AG10803 (cell line): ENCODE measurements at places on chromosomes 7 and 10.
A peak's percentile ranks its signal among the peaks of the same experiment; 100 is the strongest.

- DNase-seq = peak; percentile 23
Measured at GRCh38 chr10:93945819-93946218, 47.9 kb upstream of the PLCE1 start.

GRCh38 chr10:14665304-14665703 is 109.4 kb downstream of the FAM107B start:
- no peak for DNase-seq

DNA sequence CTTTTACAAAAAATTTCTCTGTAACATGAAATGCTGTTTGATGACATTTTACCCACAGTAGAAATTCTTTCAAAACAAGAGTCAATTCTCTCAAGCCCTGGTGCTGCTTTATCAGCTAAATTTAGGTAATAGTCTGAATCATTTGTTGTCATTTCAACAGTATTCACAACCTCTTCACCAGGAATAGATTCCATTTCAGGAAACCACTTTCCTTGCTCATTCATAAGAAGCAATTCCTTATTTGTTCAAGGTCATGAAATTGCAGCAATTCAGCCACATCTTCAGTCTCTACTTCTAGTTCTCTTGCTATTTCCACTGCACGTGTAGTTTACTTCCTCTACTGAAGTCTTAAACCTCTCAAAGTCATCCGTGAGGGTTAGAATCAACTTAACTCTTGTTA is 14.1 kb downstream of the STAG3 start:
- peak; percentile 66 for DNase-seq

- no peak for DNase-seq
Measured at GRCh38 chr7:120831260-120831659, 26.7 kb downstream of the TSPAN12 start.

DNA sequence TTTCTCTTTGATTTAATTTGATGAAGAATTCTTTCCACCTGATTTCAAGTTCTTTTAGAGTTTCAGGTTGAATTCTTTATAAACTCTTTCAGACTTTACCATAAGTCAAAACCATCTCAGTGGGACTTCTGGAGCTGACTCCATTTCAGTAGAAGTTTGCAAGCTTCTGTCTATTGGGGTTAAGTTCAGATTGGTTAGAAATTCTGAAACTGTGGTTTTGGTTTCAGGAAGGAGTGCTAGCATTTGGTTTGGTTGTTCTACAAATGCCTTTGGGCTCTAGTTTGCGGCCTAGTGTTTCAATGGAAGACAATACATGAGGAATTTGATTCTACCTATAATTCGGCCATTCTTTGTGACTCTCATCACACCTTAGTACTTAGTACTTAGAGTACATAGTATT is 176.8 kb upstream of the RHOBTB1 start:
- no peak for DNase-seq

GRCh38 chr7:150996376-150997074 is 5.7 kb downstream of the NOS3 start:
- DNase-seq = no peak

GRCh38 chr10:101014966-101015581 is 15.5 kb downstream of the LZTS2 start:
- DNase-seq = peak; percentile 88

DNA sequence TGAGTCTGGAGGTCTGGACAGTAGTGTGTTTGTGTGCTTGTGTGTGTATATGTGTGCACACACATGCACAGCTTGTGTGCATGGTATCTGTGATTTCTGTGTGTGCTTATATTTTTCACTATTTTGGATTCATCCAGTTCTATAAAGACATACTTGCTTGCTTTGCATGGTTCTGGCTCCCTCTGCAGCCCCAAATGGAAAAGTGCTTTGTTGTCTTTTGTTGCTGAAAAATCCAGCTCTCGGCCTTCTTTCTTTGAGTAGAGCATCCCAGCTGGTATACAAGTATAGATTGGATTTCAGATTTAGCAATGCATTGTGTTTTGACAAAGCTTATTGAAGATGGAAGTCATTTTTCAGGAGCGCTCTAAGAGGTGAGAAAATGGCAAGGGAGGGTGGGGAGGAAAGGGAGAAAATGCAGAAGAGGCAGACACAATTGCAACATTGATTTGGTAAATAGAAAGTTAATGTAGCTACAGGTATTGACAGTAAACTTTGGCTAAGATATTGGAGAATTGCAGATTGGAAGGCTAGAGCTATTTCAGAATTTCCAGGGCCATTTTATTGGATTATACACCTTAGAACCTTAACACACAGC is 333.9 kb downstream of the AUTS2 start:
- peak; percentile 62 for DNase-seq

- DNase-seq = no peak
Measured at GRCh38 chr7:79528421-79528820, 75.0 kb upstream of the MAGI2 start.

- no peak for DNase-seq
Measured at GRCh38 chr10:77548157-77548556, 89.5 kb downstream of the KCNMA1 start.

- DNase-seq = no peak
Measured at GRCh38 chr7:3682028-3682710, 381.1 kb downstream of the SDK1 start.

GRCh38 chr7:36765605-36766004 is 41.3 kb upstream of the AOAH start:
- no peak for DNase-seq

DNA sequence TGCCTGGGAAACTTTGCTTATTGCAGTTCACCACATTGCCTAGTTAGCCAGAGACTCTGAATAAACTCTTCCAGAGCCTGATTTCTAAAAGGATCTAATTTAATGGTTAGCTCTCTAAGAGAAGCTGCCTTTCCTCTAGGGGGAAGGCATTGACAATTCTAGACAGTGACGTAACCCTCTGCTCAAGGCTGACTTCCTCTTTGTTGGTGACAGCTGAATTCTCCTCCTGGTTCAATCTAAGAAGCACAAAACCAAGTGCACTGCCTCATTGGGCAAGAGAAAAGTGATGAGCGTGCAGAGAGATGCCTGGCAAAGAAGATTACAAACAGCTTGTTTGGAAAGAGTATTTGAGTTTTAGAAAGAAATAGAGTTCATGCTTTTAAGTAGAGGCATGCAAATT is 102.7 kb downstream of the MACC1 start:
- DNase-seq = peak; percentile 58

GRCh38 chr7:116776610-116777289 is 85.6 kb upstream of the CAPZA2 start:
- peak; percentile 82 for DNase-seq

- DNase-seq = no peak
Measured at GRCh38 chr7:151806952-151807775, 69.8 kb downstream of the PRKAG2 start.

GRCh38 chr10:127899766-127900387 is 7.0 kb upstream of the PTPRE start:
- no peak for DNase-seq

GRCh38 chr10:126073606-126074005 is 177.2 kb downstream of the FANK1 start:
- peak; percentile 55 for DNase-seq

DNA sequence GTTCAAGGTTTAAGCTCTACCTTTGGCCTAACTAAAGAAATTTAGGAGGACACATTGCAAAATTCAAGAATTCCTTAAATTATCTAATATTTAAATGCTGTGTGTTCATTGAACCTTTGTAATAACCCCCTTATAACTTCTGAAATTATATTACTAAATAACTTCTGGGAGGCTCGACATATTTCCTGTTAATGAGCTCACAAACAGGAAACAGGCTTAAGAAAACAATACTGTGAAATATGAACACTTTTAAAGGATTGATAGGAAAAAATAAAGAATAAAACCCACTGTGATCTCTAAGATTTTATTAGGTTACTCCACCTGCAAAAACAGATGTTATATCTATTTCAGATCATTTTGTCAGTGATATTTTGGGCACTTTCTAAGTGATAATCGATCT is 74.1 kb downstream of the FOXP2 start:
- no peak for DNase-seq

DNA sequence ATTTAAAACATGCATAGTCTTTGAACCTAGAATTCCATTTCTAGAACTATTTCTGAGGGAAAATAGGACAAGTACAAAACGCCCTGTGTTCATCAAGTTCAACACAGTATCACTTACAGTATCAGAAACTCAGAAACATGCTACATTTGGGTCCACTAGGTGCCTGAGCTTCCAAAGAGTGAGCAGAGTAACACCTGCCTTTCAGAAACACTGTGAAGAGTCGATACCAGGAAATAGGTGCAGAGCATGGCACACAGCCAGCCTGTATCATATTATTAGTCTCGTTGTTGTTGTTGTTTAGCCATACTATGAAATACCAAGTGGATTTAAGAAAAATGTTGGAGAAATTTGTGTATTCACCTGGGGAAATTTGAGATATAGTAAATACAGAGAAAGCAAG is 392.1 kb upstream of the MGMT start:
- DNase-seq = no peak

GRCh38 chr10:2225609-2226008 is 488.3 kb upstream of the ADARB2 start:
- DNase-seq = no peak

DNA sequence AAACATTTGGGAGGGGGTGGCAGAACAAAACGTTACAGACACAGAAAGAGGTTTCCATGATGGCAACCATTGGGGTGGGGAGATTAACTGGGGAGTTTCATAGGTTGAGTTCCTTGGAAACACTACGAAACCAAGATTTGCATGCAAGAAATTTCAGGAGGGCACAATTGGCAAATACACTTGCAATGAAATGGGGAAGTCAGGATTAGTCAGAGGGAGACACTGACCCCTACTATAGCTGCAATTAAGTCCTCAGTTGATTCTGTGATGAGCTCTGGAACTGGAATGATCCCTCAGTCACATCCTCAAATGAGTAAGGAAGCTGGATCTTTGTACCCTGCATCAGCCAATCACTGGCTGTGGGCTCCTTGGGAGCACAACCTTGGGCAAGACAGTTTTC is 22.1 kb downstream of the CPEB3 start:
- no peak for DNase-seq

DNA sequence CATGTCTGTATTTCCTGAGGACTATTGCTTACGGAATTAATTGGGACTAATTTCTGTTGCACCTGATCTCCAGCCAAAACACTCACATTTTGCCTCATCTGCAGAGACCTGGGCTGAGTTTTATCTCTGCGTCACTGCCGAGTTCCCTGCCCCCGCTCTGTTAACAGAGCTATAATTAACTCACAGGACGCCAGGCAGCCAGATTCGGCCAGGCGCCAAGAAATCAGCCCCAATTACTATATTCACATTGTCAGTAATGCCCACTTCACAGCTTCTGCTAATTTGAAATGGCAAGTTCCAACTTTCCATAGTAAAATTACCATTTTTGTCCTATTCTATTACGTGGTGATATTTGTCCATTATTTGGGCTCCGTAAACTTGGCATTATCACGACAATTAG is 130.5 kb downstream of the CUX1 start:
- DNase-seq = no peak

DNA sequence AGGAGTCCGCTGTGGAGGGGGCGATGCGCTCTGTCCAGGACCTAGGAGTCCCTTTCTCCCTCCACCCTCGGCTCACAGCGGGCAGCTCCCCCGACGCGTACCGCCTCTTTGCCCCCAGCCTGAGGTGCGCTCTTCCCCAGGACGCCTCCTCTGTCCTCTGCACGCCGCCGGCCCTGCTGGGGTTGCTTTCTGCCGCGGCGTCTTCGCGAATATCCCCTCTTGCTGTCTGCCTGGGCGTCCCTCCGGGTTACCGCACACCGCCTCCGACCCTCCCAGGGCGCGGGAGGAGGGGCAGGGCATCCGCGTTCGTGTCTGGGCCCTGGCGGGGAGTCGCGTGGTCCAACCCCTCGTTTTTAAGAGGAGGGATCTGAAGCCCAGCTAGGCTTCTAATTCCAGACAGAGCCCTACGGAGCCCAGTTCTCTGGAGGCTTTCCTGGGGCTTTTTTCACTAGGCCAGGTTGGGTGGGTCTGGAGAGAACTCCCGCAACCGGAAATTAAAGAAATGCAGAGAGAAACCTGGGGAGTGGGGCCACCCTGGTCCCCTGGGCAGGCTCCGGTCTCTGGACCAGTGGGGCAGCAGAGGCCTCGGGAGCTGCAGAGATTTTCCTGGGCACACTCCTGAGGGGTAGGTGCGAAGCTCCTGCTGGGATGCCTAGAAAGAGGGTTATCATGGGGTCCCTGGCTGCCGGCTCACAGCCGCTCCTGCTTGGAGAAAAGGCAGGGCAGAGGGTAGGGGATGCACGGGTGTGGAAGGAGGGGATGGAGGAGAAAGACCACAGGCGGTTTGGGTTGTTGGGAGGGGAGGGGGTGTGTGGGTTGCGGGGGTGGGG is 166.9 kb downstream of the UBE2H start:
- no peak for DNase-seq

DNA sequence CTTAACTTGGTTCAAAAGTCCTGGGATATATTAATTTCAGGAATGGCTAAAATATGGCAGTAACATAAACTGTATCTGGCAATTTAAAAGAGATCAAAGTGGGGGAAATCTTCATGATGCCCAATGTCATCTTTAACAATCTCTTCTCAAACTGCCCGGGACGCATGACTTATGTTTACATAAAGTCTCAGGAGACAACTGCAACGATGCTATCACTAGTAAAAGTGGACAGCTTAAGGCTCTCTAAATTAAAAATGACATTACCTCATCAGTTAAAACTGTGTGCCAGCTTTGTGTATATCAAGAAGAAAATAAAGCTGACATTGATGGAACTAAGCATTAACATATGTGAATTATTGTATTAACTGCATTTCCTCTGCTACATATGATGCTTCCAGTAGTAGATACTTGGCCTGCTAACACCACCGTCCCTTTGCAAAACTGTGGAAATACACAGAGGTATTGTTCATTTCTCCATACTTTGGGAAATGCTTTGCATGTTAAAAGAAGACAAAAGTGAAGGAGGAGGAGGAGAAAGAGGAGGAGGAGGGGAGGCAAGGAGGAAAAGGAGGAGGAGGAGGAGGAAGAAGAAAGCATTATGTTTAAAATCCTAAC is 62.4 kb downstream of the NRP1 start:
- DNase-seq = no peak

DNA sequence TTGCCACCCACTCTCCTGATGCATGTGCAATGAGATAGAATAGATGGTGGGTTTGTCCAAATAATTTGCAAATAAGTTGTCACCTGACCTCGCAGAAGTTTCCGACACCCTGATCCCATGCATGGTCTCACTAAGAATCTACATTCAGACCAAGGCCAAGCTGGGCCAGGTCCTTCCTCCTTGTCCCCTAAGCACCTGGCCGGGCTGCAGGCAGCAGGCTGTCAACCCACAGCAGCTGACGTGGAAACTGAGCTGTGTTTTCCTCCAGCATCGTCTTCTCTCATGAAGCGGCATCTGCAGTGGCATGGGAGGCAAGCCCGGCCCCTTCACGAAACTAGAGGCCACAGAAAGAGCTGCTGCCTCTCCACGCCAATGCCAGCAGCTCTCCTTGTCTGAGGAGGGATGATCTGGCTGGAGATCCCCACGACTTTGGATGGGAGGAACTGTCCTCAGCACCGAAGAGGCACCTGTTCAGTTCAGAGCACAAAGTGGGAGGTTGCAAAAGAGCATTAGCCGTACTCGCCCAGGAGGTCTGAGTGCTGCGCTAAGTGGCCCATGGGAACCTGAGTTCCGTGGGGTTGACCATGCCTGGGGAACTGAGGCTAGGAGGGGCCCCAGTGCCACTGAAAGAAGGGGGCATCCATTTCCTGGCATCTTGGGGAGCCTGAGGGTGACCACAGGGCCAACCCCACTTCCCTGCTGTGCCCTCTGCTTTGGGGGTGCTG is 110.5 kb upstream of the INSIG1 start:
- no peak for DNase-seq
